ENCODE measurements at places on chromosomes 1 and 21.

- DNase-seq: no peak
Observed at GRCh38 chr1:109650609-109651008, 5.3 kb upstream of the GSTM4 start.

GRCh38 chr1:17117451-17118265 lies 1.6 kb downstream of the PADI2 start:
- DNase-seq: no peak

GRCh38 chr1:153374071-153374470 lies 1.4 kb downstream of the S100A12 start:
- DNase-seq: no peak

DNA sequence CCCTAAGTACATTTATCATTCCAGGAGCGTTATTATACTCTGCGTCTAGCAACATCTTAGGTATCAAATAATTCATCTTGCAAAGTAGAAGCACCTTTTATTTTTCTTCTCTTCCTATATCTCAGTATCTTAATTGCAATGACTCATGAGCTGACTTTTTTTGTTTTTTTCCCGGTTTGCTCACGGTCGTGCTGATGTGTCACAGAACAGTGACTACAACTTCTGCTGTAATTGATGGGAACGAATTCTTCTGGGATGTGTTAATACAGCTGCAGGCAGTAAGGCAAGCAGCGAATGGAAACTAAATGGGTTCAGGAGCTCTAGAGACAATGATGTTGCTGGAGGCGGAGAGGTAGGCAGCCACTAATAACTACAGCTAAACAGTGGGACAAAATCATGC lies 89.8 kb upstream of the TMPRSS15 start:
- DNase-seq: no peak

- no peak for DNase-seq
Observed at GRCh38 chr1:63200676-63201075, 121.7 kb upstream of the FOXD3 start.

DNA sequence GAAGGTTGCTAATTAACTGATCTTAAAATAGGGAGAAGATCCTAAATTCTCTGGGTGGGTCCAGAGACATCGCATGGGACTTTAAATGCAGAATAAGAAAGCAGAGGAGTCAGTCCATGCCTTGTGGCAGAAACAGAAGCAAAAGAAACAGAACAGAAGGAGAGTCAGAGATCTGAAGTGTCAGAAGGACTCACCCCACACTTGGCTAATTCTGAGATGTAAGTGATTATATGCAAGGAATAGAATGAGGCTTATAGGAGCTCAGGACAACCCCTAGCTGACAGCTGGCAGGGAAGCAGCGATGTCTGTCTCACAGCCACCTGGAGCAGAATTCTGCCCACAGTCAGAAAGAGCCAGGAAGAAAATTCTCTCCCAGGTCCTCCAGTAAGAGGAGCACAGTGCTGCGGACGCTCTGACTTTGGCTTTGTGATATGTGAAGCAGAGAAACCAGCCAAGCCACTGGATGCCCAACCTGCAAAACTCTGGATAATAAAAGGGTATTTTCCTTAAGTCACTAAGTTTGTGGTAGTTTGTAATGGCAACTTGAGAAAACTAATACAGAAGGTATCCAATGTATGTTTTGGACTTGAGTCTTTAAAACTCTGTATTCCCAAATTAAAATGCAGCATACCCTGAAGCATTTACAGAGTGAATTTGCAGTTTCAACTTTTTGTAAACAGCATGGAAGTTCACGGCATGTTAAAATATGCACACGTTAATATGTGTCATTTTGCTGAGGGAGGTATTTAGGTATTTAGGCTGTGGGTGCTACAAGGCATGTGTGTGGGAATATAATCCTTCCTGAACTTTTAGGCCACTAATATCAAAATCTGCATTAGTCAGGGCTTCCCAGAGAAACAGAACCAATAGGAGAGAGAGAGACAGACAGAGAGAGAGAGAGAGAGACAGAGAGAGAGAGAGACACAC lies 388.5 kb downstream of the PCP4 start:
- DNase-seq: no peak

GRCh38 chr1:151048645-151049032 lies 1.1 kb downstream of the C1orf56 start:
- DNase-seq: no peak

- no peak for DNase-seq
Observed at GRCh38 chr1:201026234-201026633, 2.7 kb upstream of the KIF21B start.
